Endodermal cell (in vitro differentiated cells): ENCODE measurements at places on chromosomes 1 and 21. TPM values are rescaled to one million over a fixed set of nuclear protein-coding genes. Genes with fewer than 3 reads are reported as not detected.

Gene MAN1C1
- 2.2 to 2.8 TPM (median 2.7 TPM) in 3 replicates for total RNA-seq

Gene ATP1A4
- total RNA-seq, result 0.75 TPM in 1 of 3 replicates, not detected in the others

Gene PDZK1IP1
- not detected in 3 replicates for total RNA-seq

Gene MIXL1
- total RNA-seq, result 15.6 to 44.5 TPM (median 16.8 TPM) in 3 replicates

Gene TP53BP2
- 43.3 and 53.6 TPM in 2 replicates for total RNA-seq

Gene IER5
- 16.0 to 21.2 TPM (median 18.4 TPM) in 3 replicates for total RNA-seq

Gene RGS7
- total RNA-seq, result 1.1 to 1.5 TPM (median 1.1 TPM) in 3 replicates

Gene HSPG2
- total RNA-seq, result 191 and 227 TPM in 2 replicates

DNA sequence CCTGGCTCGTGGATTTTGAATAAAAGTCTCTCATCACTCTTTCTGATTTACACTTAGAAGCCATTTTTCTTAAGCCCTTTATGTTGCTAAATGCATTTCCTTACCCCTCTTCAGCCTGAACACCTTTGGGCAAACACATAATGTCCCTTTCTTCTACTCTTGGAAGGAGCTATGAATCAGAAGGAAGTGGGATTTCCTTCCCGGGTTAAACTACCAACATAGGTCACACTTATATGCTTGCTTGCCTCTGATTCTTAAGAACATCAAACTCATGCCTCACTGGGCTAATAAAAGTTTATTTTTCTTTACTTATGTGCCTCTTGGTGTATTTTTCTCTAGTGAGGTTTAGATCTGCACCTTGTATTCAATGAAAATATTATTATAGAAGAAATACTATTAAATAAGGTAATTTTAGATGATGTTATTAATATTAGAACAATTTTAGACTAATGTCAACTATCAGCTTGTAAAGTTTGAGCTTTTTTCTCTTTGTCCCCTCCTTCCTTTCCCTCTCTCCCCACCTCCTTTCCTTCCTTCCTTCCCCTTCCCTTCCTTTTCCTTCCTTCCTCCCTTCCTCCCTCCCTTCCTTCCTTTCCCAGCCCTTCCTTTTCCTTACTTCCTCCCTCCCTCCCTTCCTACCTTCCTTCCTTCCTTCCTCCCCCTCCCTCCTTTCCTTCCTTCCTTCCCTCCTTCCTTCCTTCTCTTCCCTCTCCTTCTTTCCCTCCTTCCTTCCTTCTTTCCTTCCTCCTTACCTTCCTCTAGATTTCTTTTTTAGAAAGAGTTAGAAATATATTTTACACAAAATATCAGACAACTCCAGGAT is 66.5 kb upstream of the KCNJ6 start:
- DNase-seq, result no peak

DNA sequence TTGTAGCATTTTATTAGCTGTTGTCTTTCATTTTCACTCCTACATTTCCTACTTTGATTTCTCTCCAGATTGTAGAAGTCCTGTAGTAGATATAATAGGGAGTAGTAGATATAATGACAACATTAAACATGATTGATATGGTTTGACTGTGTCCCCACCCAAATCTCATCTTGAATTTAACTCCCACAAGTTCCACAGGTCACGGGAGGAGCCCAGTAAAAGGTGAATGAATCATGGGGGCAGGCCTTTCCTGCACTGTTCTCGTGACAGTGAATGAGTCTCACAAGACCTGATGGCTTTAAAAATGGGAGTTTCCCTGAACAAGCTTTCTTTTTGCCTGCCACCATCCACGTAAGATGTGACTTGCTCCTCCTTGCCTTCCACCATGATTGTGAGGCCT is 7.5 kb upstream of the PRDX6 start:
- DNase-seq, result no peak

DNA sequence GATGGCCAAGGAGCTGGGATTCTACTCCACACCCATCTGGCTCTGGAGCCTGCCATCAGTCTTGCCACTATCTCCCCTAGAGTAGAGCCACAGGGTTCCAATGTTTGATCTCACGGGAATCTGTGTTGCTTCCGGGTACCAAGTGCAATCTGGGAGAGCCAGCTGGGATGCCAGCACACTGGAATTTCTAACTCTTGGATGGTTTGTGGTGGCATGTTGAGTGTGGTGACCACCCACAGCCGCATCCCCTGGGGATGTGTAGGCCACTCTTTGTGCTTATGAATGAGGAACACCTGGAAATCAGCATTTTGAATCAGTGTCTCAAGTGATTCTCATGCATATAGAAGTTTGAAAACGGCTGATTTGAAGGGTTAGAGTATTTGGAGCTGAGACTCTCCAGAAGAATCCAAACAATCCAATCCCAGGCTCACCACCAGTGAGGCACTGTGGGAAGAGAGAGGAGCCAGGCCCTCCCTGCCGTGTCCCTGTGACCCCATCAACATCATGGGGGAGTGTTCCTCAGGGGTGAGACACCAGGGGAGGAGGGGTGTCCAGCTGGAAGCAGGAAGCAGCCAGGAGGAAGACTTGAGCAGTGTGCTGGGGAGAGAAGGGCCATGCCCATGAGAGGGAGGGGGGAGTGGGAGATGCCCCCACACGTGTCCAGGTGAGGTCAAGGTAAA is 13.4 kb downstream of the FBLIM1 start:
- no peak for DNase-seq

DNA sequence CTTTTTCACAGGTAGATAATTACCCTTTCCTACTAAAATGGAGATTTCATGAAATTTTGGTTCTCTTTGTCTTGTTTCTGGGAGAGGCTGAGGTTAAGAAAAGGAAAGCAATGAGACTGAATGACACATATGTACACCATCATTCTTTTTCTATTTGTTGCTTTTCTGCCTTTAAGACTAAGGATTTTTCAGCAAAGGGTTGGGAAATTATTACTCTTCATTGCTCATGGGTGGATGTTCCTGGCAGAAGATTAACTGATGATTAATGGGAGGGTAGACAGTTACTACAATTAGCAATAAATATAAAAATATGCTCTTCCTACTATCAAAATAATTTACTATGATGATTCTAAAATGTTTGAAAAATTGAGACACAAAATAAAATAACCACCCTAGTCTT is 316.5 kb upstream of the USP24 start:
- no peak for DNase-seq
